Activated T-helper 1 cell treated with anti-CD3 and anti-CD28 coated beads, Interleukin-2, amount 50 U/mL, for 16 hours (primary cell): ENCODE measurements at places on chromosomes 2 and 18.

DNA sequence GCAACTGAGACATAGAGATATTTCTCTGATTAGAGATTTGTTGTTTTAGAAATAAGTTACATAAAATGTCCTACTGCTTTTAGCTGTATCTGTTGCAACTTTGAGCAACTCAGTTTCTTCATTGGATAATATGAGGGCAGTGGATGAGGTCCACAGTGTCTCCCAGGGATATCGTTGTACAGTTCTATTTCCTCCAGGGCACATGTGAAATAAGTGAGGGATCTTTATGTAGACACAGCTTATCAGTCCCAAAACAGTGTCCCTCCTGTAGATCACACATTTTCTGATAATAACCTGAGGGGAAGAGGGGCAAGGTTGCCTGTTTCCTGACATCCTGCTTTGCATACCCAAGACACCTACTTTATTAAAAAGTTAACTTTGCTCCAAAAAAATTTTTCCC, 1231.2 kb upstream of the ZEB2 start:
- DNase-seq: no peak

GRCh38 chr18:46264255-46264654, 160.1 kb downstream of the HAUS1 start:
- no peak for DNase-seq

DNA sequence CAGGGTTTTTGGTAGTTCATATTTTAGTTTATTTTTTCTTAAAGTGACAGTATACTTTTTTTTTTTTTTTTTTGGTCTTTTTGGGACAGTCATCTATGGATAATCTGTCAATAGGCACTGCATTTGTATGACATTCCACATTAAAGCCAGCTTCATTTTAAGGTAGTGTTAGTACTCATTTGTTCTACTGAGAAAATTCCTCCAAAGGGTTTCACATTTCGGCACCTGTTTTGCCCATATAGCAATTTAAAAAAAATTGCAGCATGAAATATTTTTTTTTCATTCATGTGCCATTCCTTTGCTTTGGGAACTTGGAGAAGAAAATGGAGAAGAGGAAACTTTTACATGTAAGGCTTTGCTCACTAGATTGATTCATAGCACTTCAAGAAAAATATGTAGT, 276.3 kb upstream of the TCF4 start:
- DNase-seq: no peak

DNA sequence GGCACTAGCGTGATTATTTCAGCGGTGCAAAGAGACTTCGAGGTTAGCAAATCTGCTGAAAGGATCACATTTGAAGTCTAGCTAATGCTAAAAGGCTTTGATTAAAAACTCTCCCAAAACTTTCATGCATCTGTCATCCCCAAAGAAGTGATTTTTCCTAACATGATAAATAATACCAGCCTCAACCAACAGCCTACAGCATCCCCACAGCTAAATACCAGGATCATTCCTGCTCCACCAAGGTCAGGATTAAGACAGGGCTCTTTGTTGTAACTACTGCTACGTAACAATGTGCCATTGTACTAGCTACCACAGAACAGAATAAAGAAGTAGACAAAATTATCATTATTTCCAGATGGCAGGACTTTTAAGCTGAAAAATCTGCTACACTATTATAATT, 1.6 kb downstream of the OR6B3 start:
- no peak for DNase-seq

DNA sequence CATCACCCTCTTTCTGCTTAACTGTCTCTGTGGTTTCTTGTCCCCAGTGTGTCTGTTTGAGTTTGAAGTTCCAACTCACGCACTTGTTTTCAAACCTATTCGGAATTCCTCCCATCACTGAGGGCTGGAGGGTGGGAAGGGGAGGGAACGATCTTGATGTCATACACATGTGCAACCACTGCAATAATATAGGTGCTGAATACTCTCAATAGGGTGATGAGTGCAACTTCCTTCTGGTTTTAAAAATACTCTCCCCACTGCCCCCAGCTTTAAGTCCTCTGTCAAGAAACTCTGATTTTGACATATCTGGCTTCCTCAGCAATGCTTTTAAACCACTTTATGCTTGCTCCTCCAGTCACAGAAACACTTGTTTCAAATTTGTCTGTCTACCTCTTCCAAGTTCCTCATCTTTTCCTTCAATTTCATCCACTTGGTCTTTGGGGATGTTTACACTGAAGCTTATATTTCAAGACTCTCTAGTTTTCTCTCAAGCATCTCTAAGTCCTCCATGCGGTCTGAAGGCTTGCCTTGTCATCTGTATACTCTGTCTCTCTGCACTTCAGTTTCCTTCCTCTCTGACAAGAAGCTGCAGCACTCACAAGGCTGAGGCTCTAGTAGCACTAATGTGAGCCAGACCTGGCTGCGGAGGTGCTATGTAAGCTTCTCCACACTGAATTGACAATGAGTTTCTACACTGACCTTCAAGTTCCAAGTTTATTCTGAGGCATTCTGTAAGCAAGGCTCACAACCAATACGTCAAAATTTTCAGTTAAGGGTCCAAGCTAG, 422.3 kb downstream of the ZEB2 start:
- no peak for DNase-seq

DNA sequence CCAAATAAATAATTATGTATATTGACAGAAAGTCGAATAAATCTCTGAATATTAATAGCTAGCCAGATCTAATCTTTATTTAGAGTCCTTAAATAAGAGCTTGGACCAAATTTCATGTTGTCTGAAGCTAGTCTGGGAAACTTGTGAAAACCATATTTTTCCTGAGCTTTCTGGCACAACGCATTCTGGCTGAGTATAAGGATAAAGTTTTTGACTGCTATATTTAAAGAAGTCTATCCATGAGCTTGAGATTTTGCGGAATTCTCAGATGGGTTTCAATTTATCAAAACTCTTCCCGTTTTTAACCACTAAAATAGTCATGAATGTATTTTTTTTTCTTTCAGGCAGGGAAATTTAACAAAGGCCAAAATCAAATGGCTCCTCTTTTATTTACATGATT, 23.8 kb downstream of the FAP start:
- no peak for DNase-seq

GRCh38 chr2:222477962-222478608, 53.7 kb downstream of the SGPP2 start:
- no peak for DNase-seq

GRCh38 chr2:11068856-11069526, 86.3 kb upstream of the SLC66A3 start:
- DNase-seq: no peak

GRCh38 chr2:122237450-122237849, 482.0 kb downstream of the TSN start:
- no peak for DNase-seq

DNA sequence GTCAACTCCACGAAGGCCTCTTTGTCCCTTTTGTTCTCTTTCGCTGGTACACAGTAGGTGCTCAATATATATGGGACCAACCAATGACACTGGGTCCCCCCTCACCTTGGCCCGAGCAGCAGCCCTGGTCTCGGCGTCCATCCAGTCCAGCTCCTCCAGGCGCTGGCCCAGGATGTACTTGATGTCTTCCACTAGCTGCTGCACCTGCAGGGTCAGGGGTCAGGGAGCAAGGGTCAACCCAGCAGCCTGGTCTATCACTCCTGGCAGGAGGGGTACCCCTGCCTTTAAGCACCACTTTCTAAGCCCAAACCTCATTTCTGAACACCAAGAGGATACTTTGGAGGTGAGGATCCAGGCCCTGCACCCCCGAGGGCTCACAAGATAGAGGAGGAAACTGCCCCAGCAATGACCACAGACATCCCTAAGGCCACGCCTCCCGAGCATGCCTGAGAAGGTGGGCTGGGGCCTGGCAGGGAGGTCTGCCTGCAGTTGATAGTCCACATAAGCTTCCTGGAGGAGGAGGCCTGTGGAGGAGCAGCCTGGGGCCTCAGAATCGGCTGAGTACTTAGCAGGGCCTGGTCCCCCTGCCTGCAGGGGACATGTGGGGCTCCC, 4.2 kb downstream of the ECEL1 start:
- DNase-seq: no peak

- no peak for DNase-seq
Observed at GRCh38 chr18:12518326-12518725, 110.6 kb downstream of the PRELID3A start.

- no peak for DNase-seq
Observed at GRCh38 chr18:59814891-59815290, 84.9 kb upstream of the PMAIP1 start.

DNA sequence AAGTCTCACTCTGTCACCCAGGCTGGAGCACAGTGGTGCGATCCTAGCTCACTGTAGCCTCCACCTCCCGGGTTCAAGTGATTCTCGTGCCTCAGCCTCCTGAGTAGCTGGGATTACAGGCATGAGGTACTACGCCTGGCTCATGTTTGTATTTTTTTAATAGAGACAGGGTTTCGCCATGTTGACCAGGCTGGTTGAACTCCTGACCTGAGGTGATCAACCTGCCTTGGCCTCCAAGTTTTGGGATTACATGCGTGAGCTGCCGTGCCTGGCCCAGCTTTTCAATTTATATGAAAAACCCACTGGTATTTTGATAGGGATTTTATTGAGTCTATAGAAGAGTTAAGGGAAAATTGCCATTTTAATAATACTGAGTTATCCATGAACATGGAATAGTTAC, 63.3 kb downstream of the XRCC5 start:
- DNase-seq: no peak

GRCh38 chr2:238382381-238382781, 44.3 kb upstream of the ASB1 start:
- DNase-seq: no peak

GRCh38 chr2:156077041-156077742, 255.3 kb downstream of the NR4A2 start:
- DNase-seq: no peak

DNA sequence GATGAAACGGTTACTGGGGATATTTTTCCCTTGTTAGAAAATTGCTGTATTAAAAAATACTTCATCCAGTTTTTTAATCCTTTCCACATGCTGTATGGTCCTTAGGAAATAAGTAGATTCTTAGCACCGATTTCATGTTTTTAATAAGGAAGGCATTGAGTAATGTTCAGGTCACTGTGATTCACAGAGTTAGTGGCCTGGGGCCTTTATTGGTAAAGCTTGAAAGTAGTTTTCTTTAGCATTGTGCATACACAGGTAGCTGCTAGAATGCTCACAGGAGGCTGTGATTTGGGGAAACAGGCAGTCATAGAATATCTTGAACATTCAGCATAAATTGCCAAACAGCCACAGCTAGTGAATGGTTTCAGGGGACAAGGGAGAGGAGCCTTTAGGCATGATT, 79.8 kb downstream of the XRCC5 start:
- DNase-seq: no peak

DNA sequence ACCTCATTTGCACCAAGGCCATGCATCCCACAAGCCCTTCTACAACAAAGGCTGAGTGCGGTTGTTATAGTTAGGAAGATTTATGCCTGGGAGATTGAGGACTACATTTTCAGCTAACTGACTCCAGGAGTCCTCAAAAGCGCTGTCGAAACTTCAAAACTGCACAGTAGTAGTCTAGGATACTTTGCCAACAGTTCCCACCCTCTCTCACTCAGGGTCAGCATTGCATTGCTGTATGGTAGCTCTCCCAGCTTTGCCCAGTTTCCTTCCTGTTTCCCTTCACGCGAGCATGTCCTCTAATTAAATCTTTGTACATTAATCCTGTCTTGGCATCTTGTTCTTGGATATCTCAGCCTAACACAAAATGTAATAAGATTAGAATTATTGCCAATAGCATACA, 420.6 kb upstream of the UBE2E3 start:
- no peak for DNase-seq

- DNase-seq: no peak
Observed at GRCh38 chr2:42125841-42126594, 43.1 kb upstream of the EML4 start.

- no peak for DNase-seq
Observed at GRCh38 chr18:76615065-76615733, 120.2 kb upstream of the ZNF516 start.

- DNase-seq: no peak
Observed at GRCh38 chr2:190599073-190599472, 49.8 kb upstream of the NAB1 start.

- no peak for DNase-seq
Observed at GRCh38 chr18:22465859-22466457, 48.2 kb upstream of the CTAGE1 start.

GRCh38 chr2:145760781-145761649, 1241.1 kb upstream of the ZEB2 start:
- DNase-seq: no peak

DNA sequence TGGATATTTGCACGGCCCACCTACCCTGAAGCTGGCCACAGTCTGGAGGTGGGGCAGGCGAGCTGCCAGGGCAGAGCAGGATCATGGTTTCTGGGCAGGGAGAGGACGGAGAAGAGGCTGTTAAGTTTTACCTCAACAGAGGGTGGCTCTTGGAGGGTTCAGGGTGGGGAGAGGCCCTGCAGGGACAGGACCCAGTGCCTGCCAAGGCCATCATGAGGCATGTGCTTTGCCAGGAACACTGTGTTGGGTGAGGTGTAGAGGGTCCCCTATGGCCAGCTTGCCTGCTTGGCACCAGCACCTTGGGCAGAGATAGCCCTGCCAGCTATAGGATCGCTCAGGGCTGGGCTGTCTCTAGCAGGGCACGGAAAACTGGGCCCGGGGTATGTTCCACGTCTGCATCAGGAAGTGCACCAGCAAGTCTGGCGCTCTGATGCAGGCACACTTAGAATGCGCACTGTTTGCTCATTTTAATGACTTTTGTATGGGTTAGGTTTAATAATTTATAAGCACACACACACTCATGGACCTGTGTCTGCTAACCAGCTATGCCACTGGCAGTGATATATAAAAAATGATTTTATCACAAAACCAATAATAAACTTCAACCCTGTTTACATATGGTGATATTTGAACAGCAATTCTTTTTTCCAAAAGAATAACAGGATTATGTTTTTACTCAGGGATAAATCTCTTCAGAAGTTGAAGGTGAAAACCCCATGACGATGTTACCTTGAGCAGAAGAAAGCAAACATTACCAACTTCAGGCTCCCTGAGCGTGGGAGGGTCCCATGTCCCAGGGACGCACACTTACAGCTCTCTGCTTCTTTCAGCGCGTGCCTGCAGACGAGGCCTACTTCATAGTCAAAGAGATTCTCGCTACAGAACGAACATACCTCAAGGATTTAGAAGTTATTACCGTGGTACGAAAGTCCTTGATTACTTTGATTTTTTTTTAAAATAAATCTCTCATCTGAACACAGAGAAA, 46.4 kb downstream of the STK25 start:
- DNase-seq: no peak

- DNase-seq: no peak
Observed at GRCh38 chr2:65992198-65992554, 442.7 kb upstream of the MEIS1 start.

- no peak for DNase-seq
Observed at GRCh38 chr2:88429929-88430328, 22.6 kb downstream of the FOXI3 start.

DNA sequence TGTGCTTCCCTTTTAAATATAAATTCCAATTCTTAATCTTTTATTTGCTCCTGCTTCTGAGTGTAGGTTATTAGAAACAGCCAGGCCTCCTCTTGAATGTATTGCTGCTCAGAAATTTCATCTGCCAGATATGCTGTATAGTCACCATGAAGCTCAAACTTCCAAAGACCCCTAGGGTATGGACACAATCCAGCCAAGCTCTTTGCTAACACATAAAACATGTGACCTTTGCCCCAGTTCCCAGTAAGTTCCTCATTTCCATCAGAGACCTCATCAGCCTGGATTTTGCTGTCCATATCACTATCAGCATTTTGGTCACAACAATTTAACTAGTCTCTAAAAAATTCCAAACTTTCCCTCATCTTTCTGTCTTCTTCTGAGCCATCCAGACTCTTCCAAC, 75.2 kb downstream of the MAP2 start:
- DNase-seq: no peak
